ENCODE measurements at places on chromosomes 3 and 15. TPM values are rescaled to one million over a fixed set of nuclear protein-coding genes. Genes with fewer than 3 reads are reported as not detected.

DMXL2 gene
- total RNA-seq, result 22.1 TPM

ZBBX gene
- under 0.01 TPM for total RNA-seq

TNFSF10 gene
- total RNA-seq, result 34.5 TPM

IL20RB gene
- total RNA-seq, result 0.54 TPM

GPR87 gene
- total RNA-seq, result not detected

MORC1 gene
- total RNA-seq, result under 0.01 TPM

PLD1 gene
- total RNA-seq, result 4.8 TPM

ISG20 gene
- total RNA-seq, result 40.7 TPM

WDR93 gene
- total RNA-seq, result 0.27 TPM

NANOGP8 gene
- 0.27 TPM for total RNA-seq

DNA sequence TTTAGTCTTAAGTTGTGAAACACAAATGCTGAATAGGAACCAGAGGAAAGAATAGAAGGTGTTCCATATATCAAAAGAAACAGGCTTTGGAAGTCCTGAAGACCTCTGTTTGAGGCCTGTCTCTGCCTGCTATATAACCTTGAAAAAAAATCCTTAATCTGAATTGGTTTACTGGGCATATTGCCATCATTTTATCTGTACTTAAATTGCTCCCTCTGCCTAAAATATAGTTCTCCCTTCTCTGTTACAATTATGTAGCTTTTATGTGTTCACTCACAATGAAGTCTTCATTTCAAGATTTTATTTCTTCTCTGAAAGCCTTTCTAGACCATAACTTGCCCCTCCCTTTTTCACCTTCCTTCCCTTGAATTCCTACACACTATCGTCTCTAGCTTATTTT, 21.2 kb downstream of the ARL13B start:
- no peak for DNase-seq

GRCh38 chr3:66425576-66426114, 75.2 kb downstream of the LRIG1 start:
- no peak for DNase-seq

DNA sequence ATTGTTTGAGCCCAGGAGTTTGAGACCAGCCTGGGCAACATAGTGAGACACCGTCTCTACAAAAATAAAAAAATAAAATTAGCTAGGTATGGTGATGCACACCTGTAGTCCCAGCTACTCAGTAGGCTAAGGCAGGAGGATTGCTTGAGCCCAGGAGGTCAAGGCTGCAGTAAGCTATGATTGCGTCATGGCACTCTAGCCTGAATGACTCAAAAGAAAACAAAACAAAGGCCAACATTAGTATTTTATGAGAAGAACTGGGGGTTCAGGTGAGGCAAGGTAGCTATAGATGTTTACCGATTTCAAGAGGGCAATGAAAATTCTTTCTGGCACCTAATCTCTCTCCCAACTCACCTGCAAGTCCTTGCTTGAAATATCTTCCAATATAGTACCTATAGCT, 77.2 kb downstream of the GREM1 start:
- DNase-seq, result no peak

GRCh38 chr3:128734523-128735189, 8.7 kb downstream of the RAB7A start:
- no peak for DNase-seq

DNA sequence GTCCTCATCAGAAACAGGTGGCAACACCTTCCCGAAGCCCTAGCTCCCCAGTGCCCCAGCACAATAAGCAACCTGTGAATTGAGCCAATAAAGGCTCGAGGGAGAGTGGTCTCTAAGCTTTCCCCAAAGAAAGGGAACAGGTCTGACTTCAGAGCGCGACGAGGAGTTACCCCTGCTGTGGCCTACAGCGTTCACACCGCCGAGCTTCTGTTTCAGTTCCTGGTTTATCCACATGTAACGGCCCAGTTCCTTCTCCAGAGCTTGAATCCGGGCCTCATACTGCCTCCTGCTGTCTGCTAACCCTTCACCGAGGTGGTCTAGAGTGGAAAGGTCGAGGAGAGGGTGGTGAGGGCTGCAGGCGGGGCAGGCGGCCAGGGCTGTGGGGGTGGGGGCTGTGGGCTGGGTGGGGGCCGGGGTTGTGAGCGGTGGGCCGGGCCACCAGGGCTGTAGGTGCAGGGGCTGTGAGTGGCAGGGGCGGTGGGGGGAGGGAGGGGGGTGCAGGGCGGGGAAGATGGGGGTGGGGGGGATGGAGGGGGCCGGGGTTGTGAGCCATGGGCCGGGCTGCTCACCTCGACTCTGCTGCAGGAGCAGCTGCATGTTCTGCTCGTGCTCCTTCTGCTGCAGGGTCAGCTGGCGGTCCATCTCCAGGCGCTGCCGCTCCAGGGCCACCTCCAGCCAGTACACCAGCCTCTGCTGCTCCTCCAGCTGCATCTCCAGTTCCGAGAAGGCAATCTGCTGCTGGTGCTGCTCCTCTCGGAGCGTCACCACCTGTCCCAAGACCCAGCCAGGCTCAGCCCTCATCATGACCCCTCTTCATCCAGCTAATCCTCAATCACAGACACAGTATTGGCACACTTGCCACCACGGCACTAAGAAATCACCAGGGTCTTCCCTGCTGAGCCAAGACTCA, 26.2 kb downstream of the KIF7 start:
- no peak for DNase-seq

- DNase-seq, result no peak
Observed at GRCh38 chr15:92527197-92527596, 128.4 kb downstream of the FAM174B start.

DNA sequence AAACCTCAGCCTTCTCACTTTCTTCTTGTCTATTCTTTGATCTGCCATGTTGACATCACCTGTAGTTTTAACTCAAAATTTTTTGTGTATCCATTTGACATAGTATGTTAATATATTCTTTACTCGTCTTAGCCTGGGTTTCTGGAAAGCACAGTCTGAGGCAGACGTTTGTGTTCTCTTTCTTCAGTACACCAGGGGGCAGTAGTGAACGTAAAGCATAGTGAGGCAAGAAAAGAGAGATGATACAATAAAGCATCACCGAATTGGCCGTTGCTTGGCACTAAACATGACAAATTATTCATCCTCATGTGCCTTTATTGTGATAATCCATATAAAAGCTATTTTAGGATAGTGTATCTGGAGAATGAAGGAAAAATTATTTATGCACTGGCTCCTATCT, 141.0 kb upstream of the MYRIP start:
- DNase-seq, result peak; percentile 72

- no peak for DNase-seq
Observed at GRCh38 chr3:77513542-77513941, 473.6 kb downstream of the ROBO2 start.

DNA sequence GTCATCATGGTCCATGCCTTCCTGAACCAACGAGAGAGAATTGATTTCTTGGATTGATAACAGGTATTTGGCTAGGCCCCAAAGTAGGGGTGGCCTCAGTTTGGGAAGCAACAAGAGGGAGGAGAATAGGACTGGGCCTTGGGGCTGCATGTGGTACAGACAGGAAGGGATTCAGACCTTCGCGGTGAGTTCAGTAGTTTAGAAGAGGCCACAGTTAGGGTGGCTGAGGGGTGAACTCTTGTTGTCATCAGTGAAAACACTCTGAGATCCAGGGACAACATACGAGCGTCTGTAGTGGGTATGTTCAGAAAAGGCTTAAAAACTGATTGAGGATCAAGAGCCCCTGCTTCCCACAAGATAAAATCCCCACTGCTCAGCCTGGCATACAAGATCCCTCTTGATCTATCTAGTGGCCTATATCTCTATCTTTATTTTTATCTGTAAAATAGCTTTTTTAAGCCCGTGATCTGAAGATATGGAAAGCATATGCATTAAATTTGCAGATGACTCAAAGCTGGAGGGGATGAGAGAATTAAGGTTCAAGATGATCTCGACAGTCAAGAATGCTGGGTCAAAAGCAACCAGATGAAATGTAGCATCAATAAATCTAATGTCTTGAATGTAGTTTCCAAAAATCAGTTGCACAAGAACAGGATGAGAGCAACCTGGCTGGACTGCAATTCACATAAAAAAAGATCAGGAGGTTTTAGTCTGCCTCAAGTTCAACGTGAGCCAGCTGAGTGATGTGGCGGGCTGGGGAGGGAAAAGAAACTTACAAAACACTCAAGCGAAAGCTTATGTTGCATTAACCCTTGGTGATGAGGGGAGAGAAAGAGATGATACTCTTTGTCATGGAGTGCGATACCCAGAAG, 221.1 kb upstream of the TLE3 start:
- peak; percentile 12 for DNase-seq

GRCh38 chr15:59680346-59680745, 8.8 kb downstream of the BNIP2 start:
- no peak for DNase-seq

DNA sequence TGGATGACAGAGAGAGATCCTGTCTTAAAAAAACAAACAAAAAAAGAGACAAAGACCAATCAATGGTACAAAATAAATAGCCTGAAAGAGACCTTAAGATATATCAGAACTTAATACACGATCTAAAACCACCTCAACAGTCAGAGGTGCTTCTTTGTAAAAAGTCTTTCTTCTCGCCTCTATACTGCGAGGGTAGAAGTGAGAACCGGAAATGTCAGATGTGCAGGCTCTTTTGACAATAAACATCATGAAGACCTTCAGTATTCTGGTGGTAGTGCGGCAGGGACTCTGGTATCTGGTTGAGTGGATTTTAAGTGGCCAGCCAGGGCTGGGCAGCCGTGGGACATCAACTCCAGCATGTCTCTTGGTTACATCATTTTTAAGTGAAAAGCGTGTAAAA, 30.0 kb downstream of the RUBCN start:
- DNase-seq, result no peak

DNA sequence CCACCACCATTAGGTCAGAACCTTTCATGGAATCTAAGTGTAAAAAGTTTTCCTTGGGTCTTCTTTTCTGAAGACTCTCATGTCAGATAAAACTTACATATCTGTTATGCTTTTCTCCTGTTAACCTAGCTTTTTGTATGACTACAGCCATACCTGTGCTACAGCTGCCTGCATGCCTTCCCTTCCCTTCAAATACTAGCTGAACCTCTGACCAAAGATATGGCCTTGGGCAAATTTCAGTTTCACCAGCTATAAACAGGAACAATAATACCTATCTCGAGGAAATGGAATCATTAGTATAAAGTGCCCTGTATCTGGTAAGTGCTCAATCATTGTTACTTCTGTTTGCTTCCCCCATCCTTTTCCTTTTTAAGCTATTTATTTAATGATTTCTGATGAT, 25.0 kb downstream of the GLB1 start:
- no peak for DNase-seq

DNA sequence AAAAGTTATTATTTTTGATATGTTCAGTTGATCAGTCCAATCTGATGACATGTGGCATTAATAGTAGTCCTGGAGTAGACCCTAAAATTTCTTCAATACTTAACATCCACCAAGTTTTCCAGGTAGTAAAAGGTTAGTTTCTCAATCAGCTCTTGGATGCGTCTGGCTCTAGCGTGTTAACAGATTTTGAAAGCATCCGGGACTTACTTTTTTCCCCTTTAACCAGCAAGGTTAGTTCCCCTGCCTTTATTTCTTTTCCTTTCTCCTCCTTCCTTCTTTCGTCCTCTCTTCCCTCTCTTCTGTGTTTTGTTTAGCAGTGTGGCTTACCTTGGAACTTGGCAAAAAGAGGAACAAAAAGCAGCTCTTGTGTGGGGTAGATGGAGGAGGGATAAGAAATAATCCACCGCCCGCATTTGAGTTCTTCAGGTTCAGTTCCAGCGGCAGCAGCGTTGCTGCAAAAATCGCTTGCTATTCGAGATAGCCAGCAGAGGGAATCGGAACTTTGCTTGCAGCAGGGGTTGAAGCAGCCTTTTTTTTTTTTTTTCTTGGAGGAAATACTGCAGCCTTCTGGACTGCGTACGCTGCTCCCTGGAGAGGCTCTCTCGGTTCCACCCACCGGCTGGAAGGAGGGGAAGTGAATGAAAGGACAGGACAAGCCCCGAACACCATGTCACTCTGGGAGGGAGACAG, at the start of gene RBMS3:
TSS of gene RBMS3 (plus strand) at position 668 of the 690 bp plus-strand sequence.
- DNase-seq, result peak; percentile 57

DNA sequence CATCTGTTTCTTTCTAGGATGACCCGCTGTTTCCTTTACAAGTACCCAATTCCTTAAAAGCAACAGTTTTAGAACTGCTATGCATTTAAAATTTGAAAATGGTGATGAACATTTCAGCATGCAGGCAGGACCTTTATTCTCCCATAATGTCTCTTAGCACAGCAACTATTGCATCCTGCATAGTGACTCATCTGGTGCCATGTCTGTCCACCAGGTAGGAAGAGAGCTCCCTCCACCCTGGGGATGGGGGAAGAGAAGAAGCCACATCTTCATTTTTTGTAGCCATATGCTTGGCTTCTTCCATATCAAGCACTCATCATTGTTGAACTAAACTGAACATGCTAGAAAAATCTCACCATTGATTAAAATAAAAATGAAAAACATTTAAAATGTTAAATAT, 9.9 kb downstream of the GPR15 start:
- DNase-seq, result no peak

DNA sequence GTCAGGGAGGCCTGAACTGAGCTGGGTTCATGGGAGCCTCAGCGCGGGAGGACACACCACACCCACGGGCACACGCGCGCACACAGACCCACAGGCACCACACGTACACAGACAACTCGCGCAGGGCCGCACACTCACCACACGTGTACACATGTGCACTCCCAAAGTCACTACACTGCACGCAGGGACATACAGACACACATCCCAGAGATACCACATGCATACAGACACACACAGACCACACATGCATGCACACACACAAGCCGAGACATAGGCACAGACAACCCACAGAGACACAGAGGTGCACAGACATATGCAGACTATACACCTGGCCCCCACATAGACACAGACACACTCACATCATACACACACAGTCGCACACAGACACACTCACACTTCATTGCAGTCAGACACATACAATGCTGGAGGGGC, 1.1 kb upstream of the MGLL start:
- no peak for DNase-seq

GRCh38 chr3:18300916-18301315, 124.2 kb downstream of the SATB1 start:
- no peak for DNase-seq

- no peak for DNase-seq
Observed at GRCh38 chr3:126005951-126006350, 37.0 kb downstream of the ROPN1B start.

DNA sequence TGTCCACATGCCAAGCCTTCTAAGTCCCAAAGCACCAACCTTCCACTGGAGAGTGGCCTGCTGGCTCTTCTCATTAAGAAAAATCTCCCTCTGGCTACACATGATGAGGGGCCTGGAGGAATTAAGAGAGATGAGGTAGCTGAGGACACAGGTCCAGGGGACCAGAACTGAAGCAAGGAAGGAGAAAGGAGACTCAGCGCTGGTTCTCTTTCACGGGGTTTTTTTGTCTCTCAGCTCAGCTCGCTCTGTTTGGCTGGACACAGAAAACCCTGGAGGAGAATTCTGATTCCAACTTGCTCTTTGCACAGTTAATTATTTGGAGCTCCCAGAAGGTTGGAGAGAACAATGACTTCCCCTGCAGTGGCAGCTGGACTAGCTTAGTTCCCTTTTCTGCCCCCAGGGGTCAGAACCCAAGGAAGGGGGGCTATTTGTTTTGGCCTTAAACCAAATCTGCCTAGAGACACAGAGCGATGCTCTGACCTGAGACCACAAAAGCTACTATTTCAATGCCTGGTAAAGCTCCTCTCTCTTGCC, 507.6 kb downstream of the FHIT start:
- DNase-seq, result no peak

- no peak for DNase-seq
Observed at GRCh38 chr15:101482526-101483371, 6.8 kb downstream of the PCSK6 start.
